ENCODE measurements at places on chromosomes 4 and X.

GRCh38 chrX:2928191-2928582 lies 952 bp downstream of the ARSD start:
- peak; percentile 35 for DNase-seq

- DNase-seq = no peak
These were observed 25.9 kb downstream of the WDR1 start for GRCh38 chr4:10090467-10091250.

GRCh38 chr4:152920768-152921167 lies 15.4 kb upstream of the FHDC1 start:
- DNase-seq = no peak

DNA sequence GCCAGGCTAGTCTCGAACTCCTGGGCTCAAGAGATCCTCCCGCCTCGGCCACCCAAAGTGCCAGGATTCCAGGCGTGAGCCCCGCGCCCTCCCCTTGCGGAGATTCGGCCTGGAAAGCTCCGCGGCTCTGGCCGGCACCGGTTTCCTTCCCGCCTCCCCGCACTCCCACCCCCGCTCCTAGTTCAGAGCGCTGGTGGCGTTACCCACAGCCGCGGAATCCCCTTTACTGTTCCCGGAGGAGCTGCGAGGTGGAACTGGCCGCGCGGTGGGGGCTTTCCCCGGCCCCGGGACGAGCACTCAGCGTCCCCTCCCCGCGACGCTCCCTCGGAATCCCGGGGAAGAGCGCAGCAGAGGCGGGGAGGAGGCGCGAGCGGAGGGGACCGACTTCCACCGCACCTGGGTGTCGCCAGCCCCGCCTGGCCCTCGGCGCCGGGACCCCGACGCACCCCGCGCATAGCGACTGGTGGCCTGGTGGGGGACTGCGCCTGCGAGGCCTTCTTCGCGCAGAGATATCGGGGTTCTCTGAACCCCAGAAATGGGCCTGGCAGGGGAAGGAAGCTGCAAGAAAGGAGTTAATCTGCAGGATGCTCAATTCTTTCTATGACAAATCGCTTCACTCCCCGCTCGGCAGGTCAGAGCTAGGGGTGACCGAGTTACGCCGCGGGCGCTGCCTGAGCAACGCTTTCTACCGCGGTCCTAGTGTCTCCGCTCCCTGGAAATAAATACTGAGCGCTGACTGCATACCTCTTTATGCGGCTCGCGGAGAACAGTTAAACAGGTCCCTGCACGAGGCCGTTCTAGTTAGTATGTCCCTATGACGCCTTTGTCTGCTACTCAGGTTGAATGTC lies 14.6 kb upstream of the SLC25A4 start:
- no peak for DNase-seq

DNA sequence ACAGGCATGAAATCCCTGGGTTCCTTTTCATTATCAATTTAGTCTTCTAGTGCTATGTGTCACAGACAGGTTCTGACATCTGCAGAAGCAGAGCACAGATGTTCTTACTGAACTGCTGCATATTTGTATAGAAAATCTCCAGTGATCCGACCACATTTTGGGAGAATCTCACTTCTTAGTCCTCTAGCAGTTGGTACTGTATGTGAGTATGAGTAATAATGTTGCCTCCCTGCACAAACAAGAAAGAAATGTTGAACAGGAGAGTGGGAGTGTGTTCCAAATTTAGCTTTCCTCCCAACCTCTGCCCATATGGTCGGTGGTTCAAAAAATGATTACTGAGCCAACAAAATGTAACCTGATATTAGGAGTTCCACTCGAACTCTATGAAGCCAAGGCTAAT lies 165.3 kb upstream of the GPC4 start:
- no peak for DNase-seq

- no peak for DNase-seq
These were observed 240.9 kb downstream of the PALLD start for GRCh38 chr4:168737806-168738172.

GRCh38 chr4:168674866-168675265 lies 178.0 kb downstream of the PALLD start:
- no peak for DNase-seq

- DNase-seq = no peak
These were observed 60.5 kb upstream of the TRIM2 start for GRCh38 chr4:153143527-153144348.

DNA sequence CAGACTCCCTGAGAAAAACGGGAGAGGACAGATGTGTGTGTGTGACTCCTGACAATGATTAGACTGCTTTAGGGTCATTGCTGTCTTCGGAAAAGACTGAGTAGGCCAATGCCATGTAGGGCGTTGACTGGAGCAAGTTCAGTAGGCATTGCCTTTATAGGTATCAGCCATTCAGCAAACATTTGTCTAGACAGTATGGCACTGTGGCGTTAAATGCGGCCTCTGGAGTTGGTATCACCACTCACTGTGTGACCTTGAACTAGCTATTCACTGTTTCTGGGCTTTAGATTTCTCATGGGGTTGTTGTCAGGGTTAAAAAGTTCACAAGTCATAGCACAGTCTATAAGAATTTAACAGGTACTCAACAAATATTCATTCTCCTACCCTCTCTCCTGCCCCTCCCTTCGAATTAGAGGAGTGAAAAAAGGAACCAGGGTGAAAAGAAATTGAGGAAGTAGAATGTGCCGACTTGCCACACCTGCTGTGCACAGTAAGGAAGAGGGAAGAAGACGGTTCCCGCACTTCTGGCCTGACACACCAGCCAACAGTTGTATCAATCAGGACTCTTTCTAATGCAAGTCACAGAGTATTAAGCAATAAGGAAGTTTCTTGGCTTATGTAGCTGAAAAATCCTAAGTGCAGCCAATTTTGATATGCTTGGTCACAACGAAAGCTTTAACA lies 83.2 kb upstream of the PLAC8 start:
- DNase-seq = no peak

DNA sequence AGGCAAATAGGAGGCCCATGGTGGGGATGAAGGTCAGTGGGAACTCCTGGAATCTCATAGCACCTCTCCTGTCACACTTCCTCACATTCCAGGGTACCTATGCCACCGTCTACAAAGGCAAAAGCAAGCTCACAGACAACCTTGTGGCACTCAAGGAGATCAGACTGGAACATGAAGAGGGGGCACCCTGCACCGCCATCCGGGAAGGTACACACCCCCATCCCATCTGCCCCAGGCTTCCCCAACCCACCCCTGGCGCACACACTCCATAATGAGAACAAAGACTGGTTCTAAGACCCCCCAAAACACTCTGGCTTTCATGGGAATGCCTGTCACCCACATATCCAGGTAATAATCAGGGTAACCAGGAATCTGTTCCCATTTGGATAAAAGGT lies 6.4 kb downstream of the CDK16 start:
- no peak for DNase-seq

Measured in C1 segment of cervical spinal cord (tissue), 14 donors.